ENCODE measurements at places on chromosomes 5 and 9.
A peak's percentile ranks its signal among the peaks of the same experiment; 100 is the strongest.

GRCh38 chr9:120532475-120532874, 47.5 kb downstream of the CDK5RAP2 start:
- no peak for DNase-seq

GRCh38 chr9:68540712-68541535, at the start of gene TMEM252:
TSS of gene TMEM252 (minus strand) at chr9:68540883. CDS start at chr9:68540814, 69 bp downstream.
- no peak for DNase-seq

DNA sequence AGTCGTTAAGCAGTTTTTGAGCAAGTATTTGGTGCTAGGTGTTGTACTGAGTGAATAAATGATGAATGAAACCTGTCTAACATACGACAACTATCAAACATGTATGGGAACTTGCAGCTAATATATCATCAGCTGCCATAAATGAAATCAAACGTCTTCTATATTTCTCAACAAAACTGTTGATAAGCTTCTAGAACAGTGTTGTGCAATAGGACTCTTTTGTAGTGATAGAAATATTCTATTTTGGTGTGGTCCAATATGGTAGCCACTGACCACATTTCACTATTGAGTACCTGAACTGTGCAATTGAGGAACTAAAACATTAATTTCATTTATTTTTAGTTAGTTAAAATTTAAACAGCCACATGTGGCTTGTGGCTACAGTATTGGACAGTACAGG, 16.3 kb upstream of the FYB1 start:
- DNase-seq = no peak

GRCh38 chr9:28445211-28445610, 871.9 kb upstream of the C9orf72 start:
- DNase-seq = no peak

DNA sequence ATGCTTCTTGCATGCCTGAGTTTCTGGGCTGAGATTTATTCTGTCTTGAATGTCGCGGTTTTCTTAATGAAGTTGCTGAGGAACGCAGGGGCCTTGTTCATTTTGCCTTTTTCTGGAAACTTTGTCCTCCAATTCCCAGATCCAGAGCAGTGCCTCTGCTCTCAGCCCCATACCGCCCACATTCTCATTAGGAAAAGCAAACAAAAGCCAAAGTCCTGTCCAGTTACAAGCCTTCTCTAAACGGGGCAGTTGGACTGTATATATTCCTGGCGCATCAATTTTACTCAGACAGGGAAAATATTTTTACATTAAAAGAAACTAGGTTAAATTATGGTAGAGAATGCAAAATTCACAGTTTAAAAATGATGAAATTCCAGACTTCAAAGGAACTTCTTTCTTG, 1.2 kb upstream of the PSAT1 start:
- DNase-seq = no peak

GRCh38 chr9:109907400-109907799, 127.4 kb downstream of the PALM2AKAP2 start:
- DNase-seq = no peak

DNA sequence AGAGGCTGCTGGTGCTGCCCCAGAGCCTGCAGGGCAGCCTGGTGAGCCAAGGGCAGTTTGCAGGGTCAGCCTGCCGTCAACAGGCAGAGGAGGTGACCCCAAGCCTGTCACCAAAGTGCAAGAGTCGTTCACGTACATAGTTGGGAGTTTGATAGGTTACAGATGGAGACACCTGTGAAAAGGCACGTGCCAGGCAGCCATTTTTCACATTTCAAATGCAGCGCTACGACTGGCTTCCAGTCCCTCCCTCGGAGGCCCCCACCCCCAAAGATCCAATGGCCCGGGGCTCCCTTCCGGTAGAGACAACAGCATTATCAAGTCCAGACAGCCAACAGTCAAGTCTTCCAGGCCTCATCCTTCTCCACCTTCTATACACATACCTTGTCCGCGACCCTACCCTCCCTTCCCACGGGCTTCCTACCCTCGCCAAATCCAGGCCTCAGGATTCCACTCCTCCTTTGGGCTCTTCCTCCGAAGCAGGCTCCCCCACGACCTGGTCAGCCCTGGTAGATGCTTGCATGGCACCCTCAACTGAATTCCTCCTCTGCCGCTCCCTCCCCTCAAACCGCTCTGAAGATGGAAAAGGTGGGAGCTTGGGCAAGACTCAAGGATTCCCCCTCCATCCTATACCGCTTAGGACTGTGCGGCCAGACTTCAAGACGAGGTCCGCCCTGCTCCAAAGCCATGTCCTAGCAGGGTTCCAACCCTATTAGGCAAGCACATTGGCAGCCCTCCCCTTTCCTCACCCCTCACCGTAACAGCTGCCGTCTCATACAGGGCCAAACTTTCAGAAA, 13.2 kb downstream of the HNRNPH1 start:
- DNase-seq = no peak

GRCh38 chr9:135320331-135320730, 159.3 kb upstream of the PPP1R26 start:
- DNase-seq = no peak

DNA sequence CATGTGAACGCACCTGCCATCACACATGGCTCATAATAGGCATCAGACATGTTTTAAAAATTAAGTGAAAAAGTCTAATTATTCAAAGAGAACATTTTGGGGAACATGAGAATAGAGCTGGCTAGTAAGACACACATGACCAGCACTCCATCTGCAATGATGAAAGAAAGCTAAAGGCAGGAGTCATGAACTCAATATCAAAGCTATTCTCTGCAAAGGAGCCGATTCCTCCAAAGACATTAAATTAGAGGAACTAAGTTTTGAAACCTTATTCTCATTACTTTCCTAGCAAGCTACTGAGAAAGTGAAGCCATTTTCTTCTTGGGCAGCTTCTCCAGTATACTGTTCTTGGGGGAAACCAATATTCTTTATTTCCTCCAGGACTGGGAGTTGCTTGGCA, 172.0 kb downstream of the CRB2 start:
- DNase-seq = no peak

GRCh38 chr5:89087551-89088318, 204.8 kb upstream of the MEF2C start:
- DNase-seq = no peak

DNA sequence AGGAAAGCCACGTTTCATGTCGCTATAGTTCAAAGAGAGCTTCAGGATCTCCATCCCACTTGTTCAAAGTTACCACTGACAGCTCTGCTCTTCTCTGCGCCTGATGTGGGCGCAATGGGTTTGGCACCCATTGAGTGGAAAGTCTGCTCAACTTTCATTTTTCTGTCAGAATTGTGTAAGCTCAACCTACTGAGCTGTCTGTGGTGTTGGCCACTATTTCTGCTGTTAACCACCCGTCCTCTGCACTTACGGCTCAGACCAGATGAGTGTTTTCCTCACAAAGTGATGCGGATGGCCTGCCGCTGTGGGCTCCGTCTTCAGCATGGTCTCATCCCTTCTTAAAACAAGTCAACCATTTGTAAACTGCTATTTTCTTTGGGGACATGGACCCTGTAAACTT, 131.2 kb downstream of the WNK2 start:
- DNase-seq = no peak

GRCh38 chr5:66343370-66344071, 199.4 kb downstream of the SREK1 start:
- DNase-seq = no peak

GRCh38 chr9:114365194-114365593, 22.6 kb downstream of the AKNA start:
- no peak for DNase-seq

GRCh38 chr5:54398191-54398590, 57.3 kb upstream of the HSPB3 start:
- DNase-seq = no peak

DNA sequence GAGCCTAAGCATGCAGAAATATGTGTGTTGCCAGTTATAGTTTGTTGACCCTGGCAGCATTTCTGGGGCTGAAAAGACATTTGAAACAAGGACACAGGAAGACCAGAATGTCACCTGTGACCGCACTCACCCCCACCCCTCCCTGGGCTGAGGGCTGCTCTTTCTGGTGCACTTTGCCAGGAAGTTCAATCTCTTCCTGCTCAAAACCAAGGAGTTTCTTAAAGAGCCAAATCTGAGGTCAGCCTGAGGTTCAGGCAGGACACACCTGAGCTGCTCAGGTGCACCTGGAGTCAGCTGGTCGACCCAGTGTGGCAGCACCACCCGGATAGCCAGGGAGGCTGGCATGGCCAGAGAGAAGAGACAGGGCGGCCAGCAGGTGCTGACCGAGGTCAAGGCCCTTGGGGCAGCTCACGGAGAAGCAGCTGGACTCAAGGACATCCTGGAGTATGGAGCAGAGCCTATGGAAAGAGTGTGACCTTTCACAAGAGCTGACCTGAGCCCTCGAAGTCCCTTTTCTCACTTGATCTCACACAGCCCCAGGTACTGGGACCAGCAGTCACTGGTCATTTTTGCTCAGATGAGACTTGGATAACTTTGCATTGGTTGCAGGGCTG, 376.9 kb upstream of the IRX4 start:
- DNase-seq = no peak

DNA sequence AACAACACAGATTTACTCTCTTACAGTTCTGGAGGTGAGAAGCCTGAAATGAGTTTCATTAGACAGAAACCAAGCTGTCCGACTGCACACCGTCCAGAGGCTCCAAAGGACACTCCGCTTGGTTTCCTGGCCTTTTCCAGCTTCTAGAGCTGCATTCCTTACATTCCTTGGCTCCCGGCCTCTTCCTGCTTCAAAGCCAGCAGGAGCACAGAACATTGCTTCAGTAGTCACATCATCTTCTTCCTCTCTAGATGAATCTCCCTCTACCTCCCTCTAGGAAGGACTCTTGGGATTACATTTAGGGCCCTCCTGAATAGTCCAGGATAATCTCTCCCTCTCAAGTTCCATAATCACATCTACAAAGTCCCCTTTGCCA, 213.3 kb downstream of the CDK5RAP2 start:
- no peak for DNase-seq

GRCh38 chr9:89606624-89607311, 2.0 kb downstream of the GADD45G start:
- peak; percentile 30 for DNase-seq

DNA sequence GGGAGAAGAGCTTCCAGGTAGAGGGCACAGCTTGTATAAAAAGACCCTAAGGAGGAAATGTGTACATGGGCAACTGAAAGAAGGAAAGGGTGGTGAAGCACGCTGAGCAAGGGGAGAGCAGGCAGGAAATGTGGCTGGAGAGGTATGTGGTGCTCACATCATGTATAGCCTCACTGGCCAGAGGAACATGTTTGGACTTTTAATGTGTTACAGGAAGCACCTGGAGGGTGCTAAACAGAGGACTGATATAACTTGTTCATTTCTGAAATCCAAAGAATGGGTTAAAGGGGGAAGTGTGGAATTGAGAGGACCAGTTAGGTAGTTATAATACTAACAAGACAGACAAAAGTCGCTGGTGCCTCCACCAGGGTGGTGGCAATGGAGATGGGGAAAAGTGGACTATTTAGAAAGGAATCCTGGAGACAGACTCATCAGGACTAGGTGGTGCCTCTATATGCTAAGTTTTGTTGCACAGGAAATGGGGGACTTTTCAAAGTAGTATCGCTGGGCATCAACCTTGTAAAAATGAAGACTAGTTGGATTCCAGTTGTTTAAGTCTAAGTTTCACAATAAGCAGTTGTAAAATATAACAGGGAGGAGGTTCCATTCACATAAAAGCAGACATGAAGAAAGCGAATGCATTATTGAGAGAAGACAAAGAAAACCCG, 63.1 kb upstream of the CD180 start:
- no peak for DNase-seq

- DNase-seq = no peak
Observed at GRCh38 chr5:133639850-133640528, 27.6 kb upstream of the FSTL4 start.

DNA sequence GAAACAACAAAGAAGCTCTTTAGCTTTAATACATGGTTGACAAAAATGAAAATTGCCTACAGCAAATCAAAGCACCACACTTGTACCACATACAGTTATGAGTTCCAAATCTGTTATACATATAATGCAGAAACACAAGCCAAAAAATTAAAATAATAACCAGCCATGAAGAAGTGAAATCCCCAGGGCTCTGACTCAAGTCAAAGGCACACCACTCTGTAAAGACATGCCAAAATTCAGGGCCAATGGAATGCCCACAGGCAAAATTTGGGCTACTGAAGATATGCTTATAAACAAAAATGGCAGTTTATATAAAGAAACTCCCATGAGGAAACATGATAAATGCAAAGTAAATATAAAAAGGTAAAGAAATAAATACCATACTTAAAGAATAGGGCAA, 29.0 kb downstream of the THBS4 start:
- no peak for DNase-seq

- DNase-seq = no peak
Observed at GRCh38 chr5:388266-389196, 54.4 kb upstream of the EXOC3 start.

- no peak for DNase-seq
Observed at GRCh38 chr9:4567601-4568000, 77.3 kb downstream of the SLC1A1 start.

DNA sequence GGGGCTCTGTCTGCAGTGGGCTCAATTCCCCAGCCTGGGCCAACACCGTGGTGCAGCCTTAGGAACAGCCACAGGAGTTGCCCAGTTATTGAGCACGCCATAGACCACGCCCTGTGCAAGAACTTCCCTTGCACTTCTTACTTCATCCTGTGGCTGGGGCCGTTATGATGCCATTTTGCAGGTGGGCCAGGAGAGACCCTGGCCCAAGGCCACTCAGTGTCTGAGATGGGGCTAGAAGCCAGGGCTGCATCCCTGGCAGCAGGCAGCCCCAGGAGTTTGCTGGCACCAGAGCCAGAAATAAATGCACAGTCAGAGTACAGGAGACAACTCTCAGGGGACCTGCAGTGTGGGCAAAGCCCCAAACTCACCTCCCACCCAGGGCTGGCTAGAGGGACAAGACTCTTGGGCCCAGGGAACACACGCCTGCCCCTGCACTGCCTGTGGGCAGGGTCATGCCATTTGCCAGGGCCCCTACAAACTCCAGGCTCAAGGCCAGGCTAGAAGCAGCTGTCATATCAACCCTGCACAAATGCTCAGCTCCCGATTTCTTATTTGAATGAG, 6.7 kb downstream of the CORO2A start:
- DNase-seq = no peak

GRCh38 chr9:129939431-129939830, 103.6 kb downstream of the FNBP1 start:
- no peak for DNase-seq

DNA sequence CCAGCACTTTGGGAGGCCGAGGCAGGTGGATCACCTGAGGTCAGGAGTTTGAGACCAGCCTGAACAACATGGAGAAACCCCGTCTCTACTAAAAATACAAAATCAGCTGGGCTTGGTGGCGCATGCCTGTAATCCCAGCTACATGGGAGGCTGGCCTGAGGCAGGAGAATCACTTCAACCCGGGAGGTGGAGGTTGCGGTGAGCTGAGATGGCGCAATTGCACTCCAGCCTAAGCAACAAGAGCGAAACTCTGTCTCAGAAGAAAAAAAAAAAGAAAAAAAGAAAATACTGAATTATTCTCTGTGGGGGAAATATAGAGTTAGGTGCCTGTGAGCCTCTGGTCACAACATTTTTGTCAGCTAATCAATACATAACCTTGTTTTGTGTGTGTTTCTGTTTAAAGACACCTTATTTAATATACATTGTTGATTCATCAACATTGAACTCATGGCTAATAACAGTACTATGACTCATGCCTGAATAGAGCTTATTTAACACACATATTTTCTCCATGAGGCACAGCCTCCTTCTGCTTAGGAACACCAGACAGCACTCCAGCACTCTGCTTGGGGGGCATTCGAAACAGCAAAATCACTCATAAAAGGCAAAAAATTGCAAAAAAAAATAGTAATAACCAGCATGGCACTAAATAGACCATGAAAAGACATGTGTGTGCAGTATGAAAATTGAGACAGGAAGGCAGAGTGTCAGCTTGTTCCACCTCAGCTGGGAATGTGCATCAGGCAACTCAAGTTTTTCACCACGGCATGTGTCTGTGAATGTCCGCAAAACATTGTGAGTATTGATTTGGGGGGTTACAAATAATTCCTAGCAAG, at the start of gene IL31RA:
Gene IL31RA, plus strand, starts transcription at position 519 of the 836 bp plus-strand sequence. Its CDS starts 214 bp downstream, at position 733.
- no peak for DNase-seq
